ENCODE measurements at places on chromosomes 2 and 18.

GRCh38 chr2:30530346-30530745 is 83.3 kb downstream of the LCLAT1 start:
- H3K36me3 ChIP-seq = peaks cover 17% of the 10 kb centered on the region
- H3K27ac ChIP-seq = no peak overlapping the region
- no peak overlapping the region for H3K4me3 ChIP-seq
- H3K4me1 ChIP-seq = no peaks in the 10 kb centered on the region

DNA sequence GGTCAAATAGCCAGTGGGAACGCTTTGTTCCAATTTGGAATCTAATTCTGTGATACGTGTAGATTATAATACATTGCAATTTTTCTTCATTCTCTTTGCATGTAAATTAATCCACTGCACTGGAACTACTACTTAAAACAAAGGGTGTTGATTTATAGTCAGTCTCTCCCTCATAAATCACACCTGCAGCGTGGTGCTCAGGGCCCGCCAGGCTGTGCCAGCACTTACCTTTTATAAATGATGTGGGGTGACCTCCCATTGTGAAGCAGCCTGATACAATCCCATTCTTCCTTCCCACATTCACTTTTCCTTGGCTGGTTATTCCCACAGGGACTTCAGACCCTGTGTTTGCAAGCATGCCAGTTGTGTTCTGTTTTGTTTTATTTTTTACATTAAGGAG is 302.3 kb upstream of the ID2 start:
- H3K4me3 ChIP-seq = no peak overlapping the region
- H3K4me1 ChIP-seq = no peaks in the 10 kb centered on the region
- H3K36me3 ChIP-seq = no peaks in the 10 kb centered on the region

GRCh38 chr18:49021433-49022129 is 70.8 kb upstream of the SMAD7 start:
- no peaks in the 10 kb centered on the region for H3K27me3 ChIP-seq
- peak overlapping the region; percentile 48 for H3K27ac ChIP-seq
- peaks cover 23% of the 10 kb centered on the region for H3K4me1 ChIP-seq
- H3K4me3 ChIP-seq = peak overlapping the region; percentile 13
- H3K36me3 ChIP-seq = no peaks in the 10 kb centered on the region

- H3K36me3 ChIP-seq = no peaks in the 10 kb centered on the region
- H3K27me3 ChIP-seq = no peaks in the 10 kb centered on the region
- peak; percentile 51 for DNase-seq
- H3K4me1 ChIP-seq = no peaks in the 10 kb centered on the region
- H3K4me3 ChIP-seq = no peak overlapping the region
These were observed 41.5 kb upstream of the GPC1 start for GRCh38 chr2:240393831-240394410.

GRCh38 chr2:9115229-9115628 is 91.4 kb upstream of the ASAP2 start:
- H3K27ac ChIP-seq = no peak overlapping the region
- H3K4me1 ChIP-seq = peaks cover 14% of the 10 kb centered on the region
- H3K4me3 ChIP-seq = no peak overlapping the region

Data from RWPE2 (cell line).